NK-92 treated with Interleukin-12 subunit alpha and Interleukin-12 subunit beta, amount 100 ng/mL, for 24 hours (cell line): ENCODE measurements at places on chromosomes 6 and 20.

GRCh38 chr20:58471193-58472164 is 43.7 kb downstream of the APCDD1L start:
- DNase-seq: no peak

DNA sequence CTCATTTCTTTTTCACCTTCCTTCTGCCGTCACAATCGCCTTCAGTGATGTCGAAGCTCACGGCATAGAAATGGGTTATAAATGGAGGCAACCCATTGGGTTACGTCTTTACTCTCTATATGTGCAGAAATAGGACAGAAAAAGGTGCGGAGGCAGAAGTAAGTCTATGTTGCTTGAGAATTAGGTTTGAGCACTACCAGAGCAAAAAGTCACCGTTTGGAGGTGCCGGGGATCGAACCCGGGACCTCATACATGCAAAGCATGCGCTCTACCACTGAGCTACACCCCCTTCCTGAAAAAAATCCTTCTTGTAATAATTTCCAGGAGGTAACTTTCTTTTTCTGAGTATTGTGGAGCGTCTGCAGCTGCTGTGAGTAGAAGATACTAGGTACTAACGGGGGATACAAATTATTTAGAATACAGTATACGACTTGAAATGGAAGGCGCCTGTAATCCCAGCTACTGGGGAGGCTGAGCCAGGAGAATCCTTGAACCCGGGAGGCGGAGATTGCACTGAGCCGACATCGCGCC is 134.2 kb downstream of the TRIM27 start:
- DNase-seq: peak; percentile 3

DNA sequence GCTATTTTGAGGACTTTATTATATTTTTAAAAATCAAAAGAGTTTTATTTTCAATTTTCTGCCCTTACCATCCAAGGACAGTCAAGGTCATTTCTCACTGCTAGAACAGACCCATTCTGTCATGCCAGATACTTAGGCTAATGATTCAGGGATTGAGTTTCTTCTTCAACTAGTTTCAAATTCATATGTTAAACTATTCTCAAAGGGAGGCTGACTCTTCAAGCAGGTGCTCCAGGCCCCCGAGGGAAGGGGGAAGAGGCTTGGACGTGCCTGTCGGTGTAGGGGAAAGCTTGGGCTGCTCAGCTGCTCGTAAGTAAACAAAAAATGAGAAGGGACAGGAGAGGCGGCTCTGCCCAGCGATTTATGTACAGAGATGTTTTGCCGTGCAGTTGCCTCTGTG is 69.4 kb upstream of the MYLIP start:
- no peak for DNase-seq

GRCh38 chr6:144423167-144423566 is 138.0 kb downstream of the UTRN start:
- no peak for DNase-seq

DNA sequence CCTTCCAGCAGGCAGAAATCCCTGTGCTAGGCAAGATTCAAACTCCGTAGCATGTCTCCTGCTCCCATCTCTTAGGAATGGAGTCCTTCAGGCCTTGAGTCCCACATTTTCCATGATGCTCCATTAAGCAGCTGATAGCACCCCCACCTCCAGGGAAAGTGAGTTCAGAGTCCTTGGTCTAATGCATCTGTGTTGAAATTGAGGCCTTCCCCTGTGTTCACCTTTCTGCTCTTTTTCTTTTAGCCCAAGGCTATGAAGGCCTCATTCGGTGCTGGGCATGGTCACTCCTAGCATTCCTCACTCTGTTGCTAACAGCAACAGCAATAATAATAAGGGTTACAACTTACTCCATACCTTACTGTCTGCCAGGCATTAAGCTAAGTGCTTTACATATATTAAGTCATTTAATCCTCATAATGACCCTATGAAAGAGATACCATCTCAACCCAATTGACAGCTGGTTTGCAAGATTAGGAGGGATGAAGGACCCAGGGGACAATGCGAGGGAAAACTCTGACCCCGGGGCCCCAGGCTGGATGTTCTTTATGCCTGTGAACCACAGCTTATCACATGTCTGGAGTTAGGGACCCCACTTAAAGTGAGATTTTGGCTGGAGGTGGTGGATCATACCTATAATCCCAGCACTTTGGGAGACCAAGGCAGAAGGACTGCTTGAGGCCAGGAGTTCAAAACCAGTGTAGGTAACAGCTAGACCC is 17.5 kb upstream of the PANK2 start:
- no peak for DNase-seq

- DNase-seq: no peak
Measured at GRCh38 chr20:48831718-48832404, 4.1 kb upstream of the PREX1 start.

DNA sequence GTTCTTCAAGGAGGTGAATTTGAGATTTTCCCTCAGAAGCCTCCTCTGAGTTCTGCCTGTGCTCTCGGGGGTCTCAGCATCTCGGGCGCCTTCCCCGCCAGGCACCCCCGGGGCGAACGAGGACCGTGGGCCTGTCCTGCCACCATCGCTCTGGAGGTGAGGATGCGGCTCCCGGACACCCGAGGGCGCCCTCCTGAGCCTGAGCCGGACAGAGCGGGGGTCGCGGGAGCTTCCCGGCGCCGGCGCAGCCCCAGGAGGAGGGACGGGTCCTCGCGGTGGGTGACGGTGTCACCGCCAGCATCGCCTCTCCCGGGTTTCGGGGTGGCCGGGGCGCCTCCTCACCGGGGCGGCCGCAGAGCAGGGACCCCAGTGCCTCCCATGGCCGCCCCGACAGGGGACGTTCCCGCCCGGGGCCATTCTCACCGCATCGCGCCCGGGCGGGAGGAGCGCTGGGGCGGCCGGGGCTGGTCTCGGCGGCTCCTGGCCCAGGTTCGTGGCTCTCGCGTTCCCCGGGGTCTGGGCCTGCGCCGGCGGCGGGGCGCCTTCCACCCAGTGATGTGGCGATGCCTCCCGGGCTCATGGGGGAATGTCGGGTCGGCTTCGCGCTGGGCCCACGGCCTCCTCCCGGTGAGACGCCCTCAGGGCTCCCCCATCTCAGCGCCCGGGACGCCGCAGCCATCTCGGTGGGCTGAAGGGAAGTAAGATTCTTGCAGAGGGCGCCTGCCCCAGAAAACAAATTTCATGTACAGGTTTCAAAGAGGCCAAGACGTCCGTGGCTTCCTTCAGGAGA is 210.5 kb downstream of the ERMARD start:
- DNase-seq: no peak

DNA sequence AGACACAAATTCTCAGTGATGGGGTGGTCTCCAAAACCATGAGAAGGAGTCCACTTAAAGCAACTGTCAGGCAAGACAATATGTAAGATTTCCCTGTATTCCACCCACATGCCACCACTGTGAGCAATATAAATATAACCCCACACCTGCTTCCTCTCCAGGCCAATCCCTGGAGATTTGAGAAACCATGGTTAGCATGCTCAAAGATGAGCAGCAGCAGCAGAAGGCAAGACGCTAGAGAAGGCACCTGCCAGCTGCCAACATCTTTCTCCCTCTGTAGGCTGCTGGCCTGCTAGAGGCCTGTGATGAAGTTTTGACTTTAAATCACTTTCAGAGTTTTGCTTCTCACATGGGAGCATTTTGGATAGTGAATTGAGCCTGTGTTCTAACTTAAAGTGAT is 7.9 kb upstream of the SOD2 start:
- DNase-seq: no peak

- DNase-seq: no peak
Measured at GRCh38 chr20:47271046-47271615, 85.4 kb downstream of the ZMYND8 start.

GRCh38 chr6:33710296-33711121 is 991 bp downstream of the UQCC2 start:
- no peak for DNase-seq

DNA sequence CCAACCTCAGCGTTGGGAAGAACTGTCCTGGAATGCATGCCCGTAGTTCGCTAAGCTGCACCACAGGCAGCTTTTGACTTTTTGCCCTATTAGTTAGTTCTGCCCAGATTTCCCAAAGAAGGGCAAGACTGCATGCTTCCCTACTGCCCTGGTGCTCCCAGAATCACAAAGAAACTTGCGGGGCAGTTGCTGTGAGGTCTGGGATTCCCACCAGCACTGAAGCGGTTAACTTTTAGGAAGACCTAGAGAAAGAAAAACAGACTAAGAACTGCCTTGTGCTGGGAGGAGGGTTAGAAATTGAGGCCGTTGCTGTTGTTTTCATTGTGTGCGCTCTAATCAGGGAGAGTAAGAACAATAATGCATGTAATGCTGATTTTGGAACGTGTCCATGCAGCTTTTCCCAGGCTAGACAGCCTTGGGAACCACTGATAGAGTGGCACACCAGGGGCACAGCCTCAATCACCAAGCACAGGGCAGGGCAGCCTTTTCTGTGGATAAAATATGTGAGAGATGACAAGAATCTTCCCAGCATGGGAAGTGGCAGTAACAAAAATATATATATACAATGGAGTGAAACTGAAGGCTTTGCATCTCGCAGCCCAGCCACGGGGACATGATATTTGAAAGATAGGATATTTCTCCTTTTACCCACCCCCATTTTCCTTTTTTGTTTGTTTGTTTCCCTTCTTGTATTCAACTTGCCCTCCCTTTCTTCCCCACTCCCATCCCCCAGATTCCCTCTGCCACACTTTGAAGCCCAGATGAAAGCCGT is 137.7 kb upstream of the HEY2 start:
- DNase-seq: no peak

- DNase-seq: no peak
Measured at GRCh38 chr6:14918200-14918907, 327.5 kb upstream of the JARID2 start.

GRCh38 chr6:170257376-170257775 is 33.5 kb downstream of the DLL1 start:
- no peak for DNase-seq

DNA sequence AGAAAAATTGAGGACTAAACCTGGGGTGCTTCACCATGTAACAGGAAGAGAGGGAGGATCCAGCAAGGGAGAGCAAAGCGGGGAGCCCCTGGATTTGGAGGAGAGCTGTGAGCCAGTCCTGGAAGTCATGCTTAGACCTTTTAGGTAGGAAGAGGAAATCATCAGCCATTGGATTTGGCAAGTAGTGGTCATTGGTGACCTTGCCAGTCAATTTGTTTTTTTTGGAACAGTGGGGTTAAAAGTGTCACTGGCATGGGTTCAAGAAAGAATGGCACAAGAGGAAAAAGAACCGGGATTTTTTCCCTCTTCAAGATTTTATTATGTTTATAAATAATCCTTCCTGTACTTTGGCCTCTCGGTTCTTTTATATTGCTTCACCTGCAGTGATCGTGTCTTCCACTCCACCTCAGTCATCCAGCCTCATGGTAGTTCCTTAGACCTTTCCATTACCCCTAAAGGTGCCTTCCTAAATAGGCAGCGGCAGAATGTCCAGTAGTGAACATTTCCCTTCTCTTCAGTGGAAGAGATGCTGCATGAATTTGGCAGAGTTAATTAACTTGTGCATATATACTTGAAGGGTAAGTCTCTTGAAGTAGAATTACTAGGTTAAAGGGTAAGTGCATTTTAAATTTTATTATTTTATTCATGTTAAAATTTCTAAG is 124.7 kb downstream of the QKI start:
- DNase-seq: no peak

DNA sequence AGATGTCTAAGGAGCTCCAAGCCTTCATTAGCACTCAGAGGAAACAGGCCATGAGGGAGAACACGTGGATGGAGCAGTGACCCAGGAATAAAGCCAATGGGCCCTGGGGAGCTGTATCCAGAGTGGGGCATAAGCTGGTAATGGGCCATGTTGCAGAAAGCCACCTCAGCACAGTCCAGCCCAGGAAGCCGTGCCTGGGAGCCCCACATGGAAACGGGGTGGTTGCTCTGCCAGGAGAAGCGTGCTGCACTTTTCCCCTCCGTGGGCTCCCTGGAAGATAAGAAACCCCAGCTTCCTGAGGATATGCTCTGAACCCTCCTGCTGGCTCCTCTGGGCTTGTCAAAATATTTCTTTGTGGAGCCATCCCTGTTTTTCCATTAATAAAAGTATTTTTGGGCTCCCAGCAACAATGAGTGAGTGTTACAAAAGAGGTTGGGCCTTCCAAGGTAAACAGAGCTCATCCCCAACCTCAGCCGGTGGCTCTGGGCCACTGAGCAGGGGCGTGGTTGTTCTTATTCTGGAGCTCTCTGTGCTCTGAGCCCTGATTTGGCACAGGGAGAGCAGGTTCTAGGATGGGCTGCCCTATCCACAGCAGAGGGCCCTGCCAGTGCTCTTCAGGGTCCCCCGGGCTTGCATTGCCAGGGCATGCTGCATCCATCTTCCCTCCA is 31.2 kb upstream of the NFATC2 start:
- no peak for DNase-seq

DNA sequence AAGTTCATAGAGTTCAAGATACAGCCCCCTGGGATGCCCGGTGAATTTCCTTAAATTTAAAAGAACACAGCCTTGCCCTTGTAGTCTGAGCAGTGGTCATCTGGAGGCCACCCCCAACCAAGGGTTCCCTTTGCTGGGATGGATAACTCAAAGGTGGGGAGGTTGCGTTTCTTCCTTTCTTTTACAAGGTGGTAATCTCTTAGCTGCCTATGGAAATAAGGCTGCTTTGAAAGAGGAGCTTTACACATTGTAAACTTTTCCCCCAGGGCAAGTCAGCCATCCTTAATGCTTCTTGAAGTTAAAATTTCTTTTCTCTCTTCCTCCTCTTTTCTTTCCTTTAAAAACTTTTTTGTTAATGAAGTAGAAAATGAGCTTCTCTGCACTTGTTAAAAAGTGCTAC is 71.2 kb upstream of the PRDM1 start:
- no peak for DNase-seq

- DNase-seq: peak; percentile 88
Measured at GRCh38 chr20:48761023-48761785, 66.6 kb downstream of the PREX1 start.

DNA sequence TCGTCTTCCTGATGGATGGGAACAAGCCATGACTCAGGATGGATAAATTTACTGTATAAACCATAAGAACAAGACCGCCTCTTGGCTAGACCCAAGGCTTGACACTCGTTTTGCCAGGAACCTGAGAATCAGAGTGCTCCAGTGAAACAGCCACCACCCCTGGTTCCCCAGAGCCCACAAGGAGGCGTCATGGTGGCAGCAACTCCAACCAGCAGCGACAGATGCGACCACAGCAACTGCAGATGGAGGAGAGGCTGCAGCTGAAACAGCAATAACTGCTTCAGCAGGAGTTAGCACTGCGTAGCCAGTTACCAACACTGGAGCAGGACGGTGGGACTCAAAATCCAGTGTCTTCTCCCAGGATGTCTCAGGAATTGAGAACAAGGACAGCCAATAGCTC is 100.9 kb upstream of the SAMD5 start:
- no peak for DNase-seq

DNA sequence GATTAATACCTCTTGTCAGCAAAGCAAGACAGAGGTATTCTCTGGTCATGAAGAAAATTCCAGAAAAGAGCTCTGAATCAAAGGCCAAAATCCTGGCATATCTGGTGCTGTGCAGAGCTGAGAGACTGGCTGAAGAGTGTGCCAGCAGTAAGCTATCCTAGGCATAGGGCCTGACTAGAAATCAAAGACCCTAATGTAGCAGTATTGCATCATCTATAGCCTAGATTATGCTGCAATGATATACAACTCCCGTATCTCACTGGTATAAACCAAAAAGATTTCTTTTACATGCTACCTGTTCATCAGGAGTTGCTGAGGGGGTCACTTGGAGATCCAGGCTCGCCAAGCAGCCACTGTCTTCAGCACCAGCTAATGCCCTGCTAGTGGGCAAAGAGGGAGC is 30.9 kb upstream of the TRIM39 start:
- DNase-seq: no peak

- no peak for DNase-seq
Measured at GRCh38 chr20:33680686-33681085, 5.5 kb downstream of the E2F1 start.

- no peak for DNase-seq
Measured at GRCh38 chr20:58824843-58825242, 25.9 kb downstream of the GNAS-AS1 start.
